ENCODE measurements at places on chromosomes 12 and 14.

DNA sequence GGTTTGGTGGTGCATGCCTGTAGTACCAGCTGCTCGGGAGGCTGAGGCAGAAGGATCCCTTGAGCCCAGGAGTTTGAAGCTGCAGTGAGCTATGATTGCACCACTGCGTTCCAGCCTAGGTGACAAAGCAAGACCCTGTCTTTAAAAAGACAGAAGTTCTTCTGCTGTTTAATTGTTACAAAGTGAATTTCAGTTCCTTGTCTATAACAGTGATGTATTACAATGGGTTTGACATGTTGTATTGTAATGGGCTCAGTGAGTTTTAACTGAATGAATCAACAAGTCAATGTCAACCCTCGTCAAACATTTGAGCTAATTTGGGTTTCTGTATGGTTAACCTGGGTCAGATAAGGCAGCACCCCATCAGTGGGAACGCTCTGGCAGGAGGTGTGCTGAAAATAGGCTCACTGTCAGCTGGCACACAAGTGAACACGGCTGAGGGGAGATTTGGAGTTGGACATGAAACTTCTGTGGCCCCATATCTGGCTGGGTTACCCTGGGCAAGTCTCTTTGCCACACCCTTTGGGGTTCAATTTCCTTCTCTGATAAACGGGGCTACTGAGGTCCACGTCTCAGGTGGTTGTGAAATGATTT is 14.0 kb upstream of the TRPV4 start:
- no peak for DNase-seq

- no peak for DNase-seq
Observed at GRCh38 chr14:67975470-67975869, 155.9 kb downstream of the RAD51B start.

GRCh38 chr14:22118899-22119477 is 445.4 kb upstream of the OR4E1 start:
- no peak for DNase-seq

GRCh38 chr12:83153177-83153576 is 466.5 kb downstream of the TMTC2 start:
- DNase-seq = no peak

GRCh38 chr12:8913702-8914032 is 642 bp upstream of the PHC1 start:
- no peak for DNase-seq

DNA sequence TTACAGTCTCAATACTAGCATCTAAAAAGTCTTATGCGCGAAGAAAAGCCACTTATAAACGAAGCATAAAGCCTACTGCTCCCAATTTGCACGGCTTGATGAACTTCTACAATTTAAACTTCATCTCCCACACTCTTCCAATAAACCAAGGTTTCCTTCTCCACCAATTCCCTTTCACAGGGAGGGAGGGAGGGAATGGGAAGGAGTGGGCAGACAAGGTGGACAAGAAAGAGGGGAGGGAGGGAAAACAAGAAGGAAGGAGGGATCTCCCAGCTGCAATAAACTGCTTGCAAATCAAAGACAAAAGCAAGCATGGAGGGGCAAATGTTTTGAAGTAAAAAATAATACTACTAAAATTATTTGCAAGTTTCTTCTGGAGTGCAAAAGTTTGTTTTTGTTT is 64.5 kb downstream of the MED13L start:
- no peak for DNase-seq

- no peak for DNase-seq
Observed at GRCh38 chr14:32559048-32559447, 229.9 kb downstream of the AKAP6 start.

- DNase-seq = no peak
Observed at GRCh38 chr14:104353221-104353920, 215.0 kb downstream of the KIF26A start.

GRCh38 chr14:101839236-101839635 is 77.7 kb downstream of the PPP2R5C start:
- no peak for DNase-seq

GRCh38 chr14:80425686-80426085 is 214.4 kb upstream of the DIO2 start:
- DNase-seq = peak; percentile 93

- no peak for DNase-seq
Observed at GRCh38 chr12:5768581-5769196, 176.4 kb downstream of the ANO2 start.

DNA sequence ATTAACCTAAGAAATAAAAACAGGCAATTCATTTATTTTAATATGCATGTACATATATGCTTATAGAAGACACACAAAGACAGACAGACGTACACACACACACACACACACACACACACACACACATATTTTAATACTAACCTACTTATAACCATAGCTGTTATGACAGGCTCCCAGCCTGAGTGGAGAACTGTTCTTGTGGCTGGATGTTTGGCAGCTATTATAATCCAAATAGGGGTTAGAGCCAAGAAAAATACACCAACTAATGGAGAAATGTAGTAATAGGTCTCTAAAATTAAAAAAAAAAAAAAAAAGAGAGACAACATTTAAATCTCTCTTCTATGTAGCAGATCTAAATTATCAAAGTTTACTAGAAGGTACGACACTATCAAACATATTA is 91.8 kb downstream of the SLC41A2 start:
- DNase-seq = no peak

DNA sequence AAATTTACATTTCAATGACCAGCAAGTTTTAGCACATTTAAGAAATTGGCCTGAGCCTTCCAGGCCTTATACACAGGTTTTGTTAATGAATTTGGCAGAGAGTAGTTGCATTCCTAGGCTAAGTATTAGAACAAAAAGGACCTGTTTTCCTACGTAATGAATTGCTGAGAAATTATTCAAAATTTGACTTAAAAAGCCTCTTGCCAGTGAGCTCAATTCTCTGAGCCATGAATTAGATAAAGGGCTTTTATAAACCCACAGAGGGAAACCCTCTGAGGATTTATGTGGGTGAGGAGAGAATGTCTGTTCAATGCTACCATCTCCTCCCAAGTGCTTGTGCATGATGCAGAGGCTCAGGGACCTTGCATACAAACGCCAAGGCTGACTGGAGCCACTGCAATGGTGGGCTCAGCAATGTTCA is 94.5 kb upstream of the PELI2 start:
- DNase-seq = no peak

- no peak for DNase-seq
Observed at GRCh38 chr12:68007033-68007432, 17.8 kb downstream of the IFNG-AS1 start.

- no peak for DNase-seq
Observed at GRCh38 chr14:86596024-86596423, 1066.1 kb downstream of the FLRT2 start.

DNA sequence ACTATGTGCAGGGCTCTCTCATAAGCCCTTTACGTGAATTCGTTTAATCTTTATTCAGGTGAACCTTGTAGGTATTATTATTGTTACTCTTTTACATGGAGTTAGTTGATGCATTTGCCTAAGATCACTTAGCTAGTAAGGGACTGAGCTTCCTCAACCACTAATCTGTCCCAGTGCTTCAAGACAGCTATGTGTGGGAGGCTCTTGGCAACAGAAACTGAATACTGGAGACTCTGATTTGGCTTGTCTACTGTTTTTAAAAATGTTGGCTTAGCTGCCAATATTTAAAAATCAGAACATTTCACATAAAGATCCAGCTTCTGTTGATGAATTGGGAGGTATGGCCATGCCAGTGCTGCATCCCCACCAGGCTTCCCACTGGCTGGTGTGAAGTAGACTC is 6.8 kb downstream of the KNTC1 start:
- DNase-seq = no peak

Data from AG04449 (cell line).